Activated CD8-positive, alpha-beta memory T cell treated with anti-CD3 and anti-CD28 coated beads, Interleukin-2, amount 10 ng/mL, durations not matched to agents 7 days and 5 days (primary cell): ENCODE measurements at places on chromosomes 1 and 21. TPM values are rescaled to one million over a fixed set of nuclear protein-coding genes. Genes with fewer than 3 reads are reported as not detected.

GRCh38 chr1:117616967-117617366 lies 11.1 kb downstream of the TENT5C start:
- H3K36me3 ChIP-seq = peaks cover 68% of the 10 kb centered on the region
- no peak overlapping the region for H3K27ac ChIP-seq

GRCh38 chr1:36775716-36776115 lies 258.6 kb downstream of the GRIK3 start:
- no peak overlapping the region for H3K27ac ChIP-seq
- DNase-seq = no peak
- H3K27me3 ChIP-seq = peaks cover 46% of the 10 kb centered on the region
- H3K4me1 ChIP-seq = no peaks in the 10 kb centered on the region
- no peaks in the 10 kb centered on the region for H3K36me3 ChIP-seq
- H3K4me3 ChIP-seq = no peak overlapping the region

Gene BSND
- 0.12 TPM for total RNA-seq

DNA sequence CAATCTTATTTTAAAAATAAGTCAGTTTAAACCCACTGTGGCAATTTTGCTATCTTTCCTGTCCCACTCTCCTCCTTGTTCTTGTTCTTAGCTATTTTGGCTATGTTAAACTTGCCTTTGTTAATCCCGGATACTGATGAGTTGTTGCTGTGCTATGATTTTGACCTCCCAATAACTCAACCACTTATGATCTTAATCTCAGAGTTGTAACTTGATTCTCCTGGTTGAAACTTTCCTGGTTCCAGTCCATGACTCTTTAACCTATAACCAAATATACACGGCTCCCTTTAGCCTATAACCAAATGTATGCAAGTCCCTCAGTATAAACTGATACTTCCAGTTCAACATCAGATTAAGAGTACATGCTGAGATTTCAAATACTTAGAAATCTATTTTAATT lies 15.6 kb upstream of the ACADM start:
- H3K4me1 ChIP-seq = no peaks in the 10 kb centered on the region
- H3K36me3 ChIP-seq = no peaks in the 10 kb centered on the region
- H3K4me3 ChIP-seq = no peak overlapping the region
- no peak for DNase-seq
- peaks cover 31% of the 10 kb centered on the region for H3K27me3 ChIP-seq
- H3K27ac ChIP-seq = no peak overlapping the region

Gene CHRNB2
- not detected for total RNA-seq
